ENCODE measurements at places on chromosomes 4 and X. TPM values are rescaled to one million over a fixed set of nuclear protein-coding genes. Genes with fewer than 3 reads are reported as not detected.

- no peak for DNase-seq
Measured at GRCh38 chr4:5019274-5019673, at the start of gene CYTL1. CYTL1 (minus strand) TSS chr4:5019458; CDS start chr4:5019445, 13 bp downstream.

CFAP47 gene
- total RNA-seq = not detected

CWH43 gene
- not detected for total RNA-seq

GRCh38 chr4:107349266-107349665 is 313.2 kb upstream of the DKK2 start:
- DNase-seq = no peak

DNA sequence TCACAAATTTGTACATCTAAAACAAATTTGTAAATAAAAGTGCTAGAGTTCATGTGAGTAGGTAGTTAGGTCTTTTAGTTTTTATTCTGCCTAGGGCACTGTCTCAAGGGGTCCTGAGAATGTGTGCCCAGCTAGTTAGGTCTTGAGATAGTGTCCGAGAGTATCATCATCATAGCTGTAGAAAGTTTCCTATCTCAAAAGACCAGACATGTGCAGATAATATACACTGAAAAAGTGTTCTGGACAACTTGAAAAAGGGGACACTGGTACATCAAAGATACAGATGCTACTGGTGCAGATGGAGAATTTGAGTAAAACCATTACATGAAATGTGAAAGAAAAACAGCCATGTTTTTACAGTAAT is 1.8 kb upstream of the ZCCHC4 start:
- DNase-seq = no peak

MRFAP1 gene
- 105 TPM for total RNA-seq

- peak; percentile 18 for DNase-seq
Measured at GRCh38 chr4:3290889-3291321, 1.9 kb upstream of the RGS12 start.

GRCh38 chr4:85854546-85854945 is 379.6 kb downstream of the ARHGAP24 start:
- DNase-seq = no peak

GRCh38 chr4:182648766-182649165 is 268.4 kb downstream of the DCTD start:
- no peak for DNase-seq

GRCh38 chr4:134762053-134762452 is 560.5 kb upstream of the PABPC4L start:
- DNase-seq = no peak

TAF7L gene
- not detected for total RNA-seq

ZNF141 gene
- 31.5 TPM for total RNA-seq

- no peak for DNase-seq
Measured at GRCh38 chr4:75566911-75567310, 11.0 kb downstream of the ODAPH start.

- DNase-seq = peak; percentile 86
Measured at GRCh38 chr4:15963001-15963451, at the start of gene FGFBP2. FGFBP2 (minus strand) TSS chr4:15963175; CDS start chr4:15963129, 46 bp downstream.

TIGD4 gene
- total RNA-seq = 0.44 TPM

DNA sequence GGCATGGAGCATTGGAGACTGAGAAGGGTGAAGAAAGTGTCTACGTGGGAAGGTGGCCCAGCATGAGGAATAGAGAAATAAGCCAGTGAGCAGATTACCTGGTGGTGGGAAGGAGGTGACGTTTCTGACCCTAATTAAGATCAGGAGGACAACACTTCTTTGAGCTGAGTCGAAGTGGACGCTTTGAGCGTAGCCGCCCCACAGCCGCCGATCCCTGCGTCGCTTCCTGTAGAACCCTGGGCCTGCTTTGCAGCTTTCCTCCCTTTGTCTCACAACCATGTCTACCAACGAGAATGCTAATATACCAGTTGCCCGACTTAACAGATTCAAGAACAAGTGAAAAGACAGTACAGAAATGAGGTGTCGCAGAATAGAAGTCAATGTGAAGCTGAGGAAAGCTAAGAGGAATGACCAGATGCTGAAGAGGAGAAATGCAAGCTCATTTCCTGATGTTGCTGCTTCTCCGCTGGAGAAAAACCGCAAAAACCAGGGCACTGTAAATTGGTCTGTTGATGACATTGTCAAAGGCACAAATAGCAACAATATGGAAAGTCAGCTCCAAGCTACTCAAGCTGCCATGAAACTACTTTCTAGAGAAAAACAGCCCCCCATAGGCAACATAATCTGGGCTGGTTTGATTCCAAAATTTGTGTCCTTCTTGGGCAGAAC is 6.4 kb upstream of the ANTXR2 start:
- DNase-seq = no peak

- no peak for DNase-seq
Measured at GRCh38 chr4:31411565-31411964, 691.4 kb downstream of the PCDH7 start.

DNA sequence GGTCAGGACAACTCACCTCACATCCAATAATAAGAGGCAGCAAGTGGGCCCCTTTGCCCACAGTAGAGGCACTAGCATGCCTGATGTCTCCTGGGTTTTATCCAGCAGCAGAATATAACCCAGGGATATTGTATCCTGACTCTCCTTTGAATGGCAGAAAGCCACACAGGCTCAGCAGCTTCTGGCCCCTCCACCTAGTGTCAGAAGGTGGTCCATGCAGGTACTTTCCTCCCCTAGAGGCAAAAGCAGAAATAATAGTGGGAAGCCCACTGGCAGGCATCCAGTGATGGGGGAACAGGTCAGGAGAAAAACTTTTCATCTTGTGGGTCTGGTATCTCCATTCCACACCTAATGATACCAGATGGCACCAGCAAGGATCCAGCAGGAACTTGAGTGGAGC is 75.5 kb upstream of the IRS4 start:
- DNase-seq = no peak

RELL1 gene
- total RNA-seq = 41.9 TPM
